Skeletal muscle cell (primary cell): ENCODE measurements at places on chromosomes 16 and 17.

DNA sequence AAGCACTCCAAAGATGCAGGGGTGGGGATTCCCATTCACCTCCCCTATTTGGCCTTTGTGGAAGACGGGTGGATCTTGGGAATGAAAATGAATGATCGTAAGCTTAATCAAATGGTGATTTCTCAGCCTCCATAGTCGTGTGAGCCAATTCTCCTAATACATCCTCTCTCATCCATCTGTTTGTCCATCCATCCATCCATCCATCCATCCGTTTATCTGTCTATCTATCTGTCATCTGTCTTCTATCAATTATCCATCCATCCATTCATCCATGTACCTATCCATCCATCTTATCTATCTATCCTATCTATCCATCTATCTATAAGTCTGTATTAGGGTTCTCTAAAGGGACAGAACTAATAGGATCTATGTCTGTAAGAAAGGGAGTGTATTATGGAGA lies 7.8 kb downstream of the RNF213 start:
- no peak for DNase-seq

DNA sequence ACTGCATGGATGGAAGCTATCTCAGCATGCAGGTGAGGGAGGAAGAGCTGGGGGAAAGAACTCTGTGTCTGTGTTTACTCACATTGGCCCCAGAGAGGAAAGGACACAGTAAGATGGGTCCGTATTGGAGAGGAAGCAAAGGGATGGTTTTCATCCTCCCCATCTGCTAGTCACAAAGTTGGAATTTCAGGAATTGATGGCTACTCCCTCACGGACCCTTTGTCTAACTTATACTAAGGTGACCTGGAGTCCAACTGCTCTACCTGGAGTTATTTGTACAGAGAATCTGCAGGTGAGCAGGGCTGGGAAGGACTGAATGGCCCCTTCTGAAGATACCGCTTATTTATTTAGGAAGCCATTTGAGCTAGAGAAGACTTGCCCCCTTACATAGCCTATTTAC lies 55.1 kb downstream of the WNT3 start:
- DNase-seq: no peak

GRCh38 chr17:10657879-10658278 lies 770 bp upstream of the MYH3 start:
- no peak for DNase-seq

GRCh38 chr17:29642171-29642611 lies 19.5 kb upstream of the CORO6 start:
- DNase-seq: no peak

DNA sequence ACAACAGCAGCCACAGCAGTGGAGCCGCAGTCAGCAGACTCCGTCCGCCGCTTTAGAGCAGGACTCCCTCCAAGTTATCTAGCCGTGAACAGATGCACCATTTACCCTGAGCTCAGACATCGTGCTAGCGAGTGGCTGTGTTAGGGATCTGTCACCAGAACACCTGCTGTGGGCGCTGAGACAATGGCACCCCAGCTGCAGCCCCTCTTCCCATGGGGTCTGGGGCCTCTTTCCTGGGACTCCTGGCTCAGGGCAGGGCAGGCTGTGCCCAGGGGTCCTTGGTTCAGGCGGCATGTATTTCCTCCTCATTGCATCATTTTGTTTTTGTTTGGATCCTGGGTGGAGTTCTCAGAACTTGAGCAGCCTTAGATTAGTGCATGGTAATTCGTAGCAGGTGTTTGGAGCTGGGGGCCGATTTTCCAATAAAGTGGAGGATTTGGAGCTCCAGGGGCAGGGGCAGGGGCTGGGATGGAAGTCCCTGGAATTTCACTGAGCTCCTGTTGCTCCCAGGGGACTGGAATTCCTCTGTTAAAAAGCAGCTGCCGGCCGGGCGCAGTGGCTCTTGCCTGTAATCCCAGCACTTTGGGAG lies 23.4 kb downstream of the NMRAL1 start:
- no peak for DNase-seq

GRCh38 chr17:9432134-9432885 lies 143.3 kb downstream of the STX8 start:
- DNase-seq: peak; percentile 33

DNA sequence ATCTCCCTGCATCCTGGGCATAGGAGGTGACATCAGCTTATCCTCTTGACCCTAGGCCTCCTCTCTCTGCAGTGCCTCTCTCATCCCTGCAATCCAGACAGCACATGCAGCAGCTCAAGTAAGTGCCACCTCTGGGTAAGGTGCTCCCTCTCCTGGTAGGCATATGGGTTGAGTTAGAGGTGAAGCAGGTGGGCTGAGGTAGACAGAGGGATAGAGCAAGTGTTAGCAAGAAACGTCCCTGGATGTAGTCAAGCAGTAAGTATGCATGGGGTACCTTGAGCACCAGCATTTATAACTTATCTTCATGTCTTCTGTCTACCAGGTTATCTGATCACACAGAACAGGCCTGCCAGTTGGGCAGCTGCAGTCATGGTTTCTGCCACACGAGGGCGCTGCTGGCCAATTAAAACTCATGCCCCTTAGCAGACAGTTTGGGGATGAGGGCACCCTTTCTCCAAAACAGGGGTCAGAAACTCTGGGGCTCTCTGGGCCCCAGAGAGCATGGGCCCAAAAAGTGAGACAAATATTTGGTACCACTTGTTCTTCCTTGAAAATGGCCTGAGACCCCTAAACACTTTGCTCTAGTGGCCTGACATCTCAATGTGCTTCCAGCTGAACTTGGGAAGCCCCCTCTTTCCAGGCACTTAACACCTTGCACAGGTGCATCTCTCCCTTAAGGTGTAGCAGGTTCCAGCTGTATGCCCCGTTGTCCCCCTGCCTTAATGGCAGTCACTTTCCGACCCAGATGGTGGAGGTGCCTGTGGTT lies 59.8 kb downstream of the NEUROD2 start:
- DNase-seq: no peak

DNA sequence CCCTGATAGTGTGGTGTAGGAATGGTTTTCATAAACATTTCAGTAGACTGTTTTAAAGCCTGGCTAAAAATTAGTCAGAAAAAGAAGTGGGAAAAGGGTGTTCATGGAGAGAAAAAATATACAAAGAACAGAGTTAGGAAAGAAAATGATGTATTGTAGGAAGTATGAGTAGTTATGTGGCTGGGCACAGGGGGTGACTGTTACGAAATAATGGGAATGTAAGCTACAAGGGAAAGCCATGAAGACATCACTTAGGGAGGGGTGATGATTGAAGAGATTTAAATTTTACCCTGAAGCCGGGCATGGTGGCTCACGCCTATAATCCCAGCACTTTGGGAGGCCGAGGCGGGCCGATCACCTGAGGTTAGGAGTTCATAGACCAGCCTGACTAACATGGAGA lies 55.3 kb downstream of the NUP88 start:
- peak; percentile 52 for DNase-seq

DNA sequence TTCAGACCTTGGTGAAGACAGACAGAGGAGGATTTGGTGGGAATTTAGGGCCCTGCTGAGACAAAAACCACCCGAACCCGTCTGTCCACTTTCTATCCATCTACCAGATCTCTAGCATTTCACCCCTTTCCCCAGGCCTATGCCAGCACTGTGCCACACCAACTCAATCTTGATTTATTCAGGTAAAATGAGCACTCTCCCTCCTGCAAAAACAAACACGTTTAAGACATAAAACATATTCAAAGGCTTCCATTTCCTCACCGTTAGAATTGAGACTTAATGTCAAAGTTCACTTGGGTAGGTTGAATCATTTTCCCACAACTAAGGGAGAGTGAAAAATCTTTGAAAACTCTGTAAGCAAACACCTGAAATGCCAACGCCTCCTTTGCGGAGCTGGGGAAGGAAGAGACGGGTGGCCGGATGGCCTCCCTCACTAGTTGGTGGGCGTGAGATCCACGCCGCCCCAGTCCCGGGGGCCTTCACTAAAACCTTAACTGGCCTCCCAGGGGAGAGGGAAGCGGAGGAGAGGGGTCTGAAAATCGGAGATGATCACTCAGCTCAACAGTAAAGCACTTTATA lies 862 bp downstream of the DCAKD start:
- no peak for DNase-seq

- no peak for DNase-seq
These were observed 27.3 kb downstream of the KDM8 start for GRCh38 chr16:27230562-27231001.

DNA sequence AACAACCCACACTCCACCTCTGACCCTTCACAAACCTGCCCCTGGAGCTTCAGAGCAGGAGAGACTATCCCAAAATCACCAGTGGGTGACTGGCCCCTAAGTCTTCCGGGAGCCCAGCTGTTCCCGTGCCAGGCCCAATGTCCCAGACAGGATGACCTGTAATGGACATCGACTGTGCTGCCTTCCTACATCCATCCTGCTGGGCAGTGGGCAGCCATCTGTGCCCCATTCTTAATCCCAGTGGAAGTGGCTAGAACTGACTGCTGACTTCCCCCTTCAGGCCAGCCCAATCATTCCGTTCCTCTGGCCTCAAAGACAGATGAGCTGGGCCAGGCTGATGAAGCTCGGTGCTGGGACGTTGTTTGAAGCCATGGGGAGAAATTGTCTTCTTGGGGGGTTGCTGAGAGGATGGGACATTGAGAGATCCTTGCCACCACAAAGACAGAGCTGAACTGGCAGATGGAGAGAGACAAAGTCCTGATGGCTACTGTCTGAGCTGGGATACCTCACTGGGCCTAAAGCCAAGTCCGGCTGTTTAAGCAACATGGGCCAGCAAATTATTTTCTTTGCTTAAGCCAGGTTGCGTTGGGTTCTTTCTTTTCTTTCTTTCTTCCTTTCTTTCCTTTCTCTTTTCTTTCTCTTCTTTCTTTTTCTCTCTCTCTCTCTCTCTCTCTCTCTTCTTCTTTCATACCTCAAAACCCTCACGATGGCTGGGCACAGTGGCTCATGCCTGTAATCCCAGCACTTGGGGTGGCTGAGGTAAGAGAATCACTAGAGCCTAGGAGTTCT lies 17.9 kb upstream of the ALOX15B start:
- DNase-seq: no peak

DNA sequence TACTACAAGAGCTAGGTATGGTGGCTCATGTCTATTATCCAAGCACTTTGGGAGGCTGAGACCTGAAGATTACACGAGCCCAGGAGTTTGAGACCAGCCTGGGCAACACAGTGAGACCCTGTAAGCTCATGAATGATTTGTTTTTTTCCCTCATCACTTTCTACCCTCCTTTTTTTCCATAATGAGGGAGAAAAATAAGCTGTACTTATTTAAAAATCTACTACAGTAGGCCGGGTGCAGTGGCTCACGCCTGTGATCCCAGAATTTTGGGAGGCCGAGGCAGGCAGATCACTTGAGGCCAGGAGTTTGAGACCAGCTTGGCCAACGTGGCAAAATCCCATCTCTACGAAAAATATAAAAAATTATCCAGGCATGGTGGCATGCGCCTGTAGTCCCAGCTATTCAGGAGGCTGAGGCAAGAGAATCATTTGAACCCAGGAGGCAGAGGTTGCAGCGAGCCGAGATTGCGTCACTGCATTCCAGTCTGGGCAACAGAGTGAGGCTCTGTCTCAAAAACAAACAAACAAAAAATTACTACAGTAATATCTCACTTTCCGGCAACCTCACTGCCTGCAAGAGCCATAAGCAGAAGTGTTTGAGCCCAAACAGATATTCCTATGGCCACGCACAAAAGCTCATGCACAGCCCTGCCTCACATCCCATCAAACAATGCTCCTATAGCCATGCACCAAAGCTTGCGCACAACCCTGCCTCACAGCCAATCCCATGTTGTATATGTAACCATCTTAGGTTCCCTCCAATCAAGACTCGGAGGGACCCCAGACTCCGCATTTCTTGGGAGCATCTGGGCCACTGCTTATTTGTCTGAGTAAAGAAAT lies 37.4 kb downstream of the TK2 start:
- no peak for DNase-seq

GRCh38 chr17:66775881-66776400 lies 59.0 kb upstream of the CACNG5 start:
- DNase-seq: no peak

- no peak for DNase-seq
These were observed 39.0 kb downstream of the NLRP1 start for GRCh38 chr17:5545051-5545987.

DNA sequence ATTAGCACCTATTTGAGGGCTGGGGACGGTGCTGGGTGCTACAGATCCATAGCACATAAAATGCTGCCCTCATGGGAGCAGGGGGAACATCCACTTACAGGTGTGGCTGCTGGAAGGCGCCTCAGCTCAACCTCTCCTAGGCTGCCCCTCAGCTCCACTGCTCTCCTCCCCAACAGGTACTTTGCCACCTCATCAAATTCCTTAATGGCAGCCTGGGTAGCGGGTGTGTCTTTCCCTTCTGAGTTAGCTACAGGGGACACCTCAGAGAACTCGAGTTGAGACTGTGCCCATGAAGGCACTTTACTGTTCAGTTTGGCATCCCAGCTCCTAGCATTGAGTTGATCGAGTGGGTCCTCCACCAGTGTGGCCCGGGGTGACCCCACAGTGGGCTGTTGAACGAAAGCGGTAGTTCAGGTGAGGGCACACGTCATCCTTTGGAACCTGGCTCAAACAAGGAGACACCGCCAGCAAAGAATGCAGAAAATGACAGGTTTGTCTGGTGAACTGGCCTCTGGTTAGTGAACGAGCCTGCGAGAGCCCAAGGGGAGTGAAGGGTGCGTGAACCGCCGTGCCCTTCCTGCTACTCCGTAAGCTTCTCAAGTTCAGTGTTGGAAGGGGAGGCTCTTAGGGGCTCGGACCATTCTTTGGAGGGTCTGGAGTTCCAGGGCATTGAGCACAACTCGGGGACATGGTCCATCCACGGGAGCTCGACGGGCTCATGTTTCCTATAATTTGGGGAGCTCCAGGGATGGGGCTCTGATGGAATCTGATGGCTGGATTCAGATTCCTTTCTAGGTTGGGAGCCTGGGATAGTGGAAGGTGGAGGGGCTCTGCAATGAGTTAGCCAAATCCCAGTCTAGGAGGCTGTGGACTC lies 3.5 kb upstream of the CMIP start:
- no peak for DNase-seq

- no peak for DNase-seq
These were observed 22.1 kb upstream of the IL21R start for GRCh38 chr16:27379919-27380318.
